ENCODE measurements at places on chromosomes 16 and 17.

DNA sequence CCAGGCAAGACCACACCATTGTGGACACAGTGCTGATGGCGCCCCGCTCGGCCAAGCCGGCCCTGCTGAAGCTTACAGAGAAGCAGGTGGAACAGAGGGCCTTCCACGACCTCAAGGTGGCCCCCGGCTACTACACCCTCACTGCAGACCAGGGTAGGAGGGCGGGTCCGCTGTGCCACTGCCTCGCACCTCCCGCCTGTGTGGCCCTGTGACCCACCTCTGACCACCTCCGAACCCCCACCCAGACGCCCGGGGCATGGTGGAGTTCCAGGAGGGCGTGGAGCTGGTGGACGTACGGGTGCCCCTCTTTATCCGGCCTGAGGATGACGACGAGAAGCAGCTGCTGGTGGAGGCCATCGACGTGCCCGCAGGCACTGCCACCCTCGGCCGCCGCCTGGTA is 21.1 kb downstream of the ITGB4 start:
- DNase-seq = no peak

GRCh38 chr17:7893187-7893880 is 4.7 kb downstream of the CHD3 start:
- DNase-seq = peak; percentile 25

DNA sequence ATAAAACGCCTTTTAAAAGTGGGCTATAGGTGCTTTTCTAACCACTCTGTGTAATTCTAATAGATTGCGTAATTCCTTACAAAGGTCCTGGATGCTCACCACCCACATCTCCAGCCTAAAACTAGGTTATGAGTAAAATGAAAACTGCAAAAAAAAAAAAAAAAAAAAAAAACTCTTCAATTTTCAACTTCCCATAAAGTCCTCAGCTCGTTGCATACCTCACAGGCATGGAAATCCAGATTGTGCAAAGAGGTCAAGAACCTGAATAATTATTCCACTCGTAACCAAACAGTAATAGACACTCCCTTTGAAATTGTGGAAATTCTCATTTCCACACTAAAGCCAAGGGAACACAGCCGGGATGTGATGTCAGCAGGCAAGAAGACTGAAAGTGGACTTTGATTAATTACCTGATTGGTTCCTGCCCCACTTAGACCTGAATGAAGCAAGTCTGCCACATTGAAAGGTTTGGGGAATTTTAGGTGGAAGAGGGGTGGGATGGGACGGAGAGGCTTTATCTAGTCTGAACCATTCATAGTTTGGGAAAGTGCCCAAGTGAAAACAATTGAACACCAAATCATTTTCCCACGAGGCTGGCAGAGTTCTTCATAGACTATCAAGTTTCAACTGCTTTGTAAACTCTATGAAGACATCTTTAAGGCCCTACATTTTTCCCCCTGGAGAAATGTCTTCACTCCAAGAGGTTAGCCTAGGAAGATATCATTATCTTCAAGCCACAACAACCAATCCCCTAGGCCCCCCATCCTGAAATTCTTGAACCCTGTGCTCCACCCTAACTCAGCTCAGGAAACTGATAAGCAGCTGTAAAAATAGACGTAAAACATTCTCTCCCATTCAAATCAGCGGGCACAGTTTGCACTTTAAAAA is 49.1 kb upstream of the TANC2 start:
- no peak for DNase-seq

DNA sequence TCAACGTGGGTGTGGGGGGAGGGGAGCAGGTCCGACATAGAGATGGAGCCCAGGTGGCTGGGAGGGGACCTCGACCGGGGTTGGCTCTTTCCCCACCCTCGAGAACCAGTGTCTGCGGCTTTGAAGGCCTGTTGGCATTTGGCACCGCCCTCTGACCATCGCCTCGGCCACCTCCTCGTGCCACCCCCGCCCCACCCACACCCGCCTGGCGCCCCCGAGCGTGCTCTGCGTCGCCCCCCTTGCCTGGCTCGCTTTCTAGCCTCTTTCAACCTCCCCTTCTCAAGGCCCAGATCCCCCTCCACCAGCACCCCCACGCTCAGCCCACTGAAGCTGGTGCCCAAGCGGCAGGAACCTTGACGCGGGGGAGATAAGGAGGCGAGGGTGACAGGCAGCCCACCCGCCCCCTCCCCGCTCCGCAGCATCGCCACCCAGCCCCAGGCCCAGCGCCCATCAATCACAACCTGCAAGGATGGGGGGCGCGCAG is 619 bp downstream of the CACNB1 start:
- peak; percentile 10 for DNase-seq

GRCh38 chr16:28858421-28858820 is 5.2 kb upstream of the SH2B1 start:
- DNase-seq = no peak

GRCh38 chr17:42798011-42798382 is 507 bp downstream of the COA3 start:
- DNase-seq = no peak

DNA sequence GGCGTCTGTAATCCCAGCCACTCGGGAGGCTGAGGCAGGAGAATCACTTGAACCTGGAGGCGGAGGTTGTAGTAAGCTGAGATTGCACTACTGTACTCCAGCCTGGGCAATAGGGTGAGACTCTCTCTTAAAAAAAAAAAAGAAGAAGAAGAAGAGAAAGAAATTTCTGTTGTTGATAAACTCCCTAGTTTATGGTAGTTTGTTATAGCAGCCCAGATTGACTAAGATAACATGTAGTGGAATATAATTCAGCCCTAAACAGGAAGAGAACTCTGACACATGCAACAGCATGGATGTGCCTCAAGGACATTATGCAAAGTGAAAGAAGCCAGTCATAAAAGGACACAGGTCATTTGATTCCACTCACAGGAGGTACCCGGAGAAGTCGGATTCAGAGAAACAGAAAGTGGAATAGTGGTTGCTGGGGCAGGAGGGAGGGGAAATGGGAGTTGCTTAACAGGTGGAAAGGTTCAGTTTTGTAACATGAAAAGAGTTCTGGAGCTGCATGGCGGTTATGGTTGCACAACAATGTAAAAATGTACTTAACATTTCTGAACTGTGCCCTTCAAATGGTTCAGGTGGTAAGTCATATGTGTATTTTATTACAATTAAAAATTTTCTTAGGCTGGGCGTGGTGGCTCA is 26.0 kb upstream of the PRM1 start:
- no peak for DNase-seq

DNA sequence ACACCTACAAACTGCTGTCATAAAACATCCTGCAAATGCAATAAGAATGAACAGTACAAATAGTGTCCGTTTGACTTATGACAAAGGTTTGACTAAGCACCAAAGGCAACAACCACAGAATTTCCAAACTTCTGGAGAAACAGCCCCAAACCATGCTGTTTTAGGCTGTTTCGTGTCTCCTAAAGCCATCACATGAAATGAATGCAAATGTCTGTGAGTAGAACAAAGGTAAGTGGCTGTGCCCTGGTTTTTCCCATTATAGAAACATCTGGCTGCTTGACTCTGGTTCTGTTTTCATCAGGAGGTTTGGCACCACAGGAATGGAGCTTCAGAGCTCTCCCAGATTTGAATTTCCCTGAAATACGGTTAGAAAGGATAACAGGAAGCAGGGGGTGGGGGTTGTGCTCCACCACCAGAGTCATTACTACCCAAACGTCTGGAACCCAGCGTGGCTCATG is 4.6 kb upstream of the EMP2 start:
- DNase-seq = no peak

DNA sequence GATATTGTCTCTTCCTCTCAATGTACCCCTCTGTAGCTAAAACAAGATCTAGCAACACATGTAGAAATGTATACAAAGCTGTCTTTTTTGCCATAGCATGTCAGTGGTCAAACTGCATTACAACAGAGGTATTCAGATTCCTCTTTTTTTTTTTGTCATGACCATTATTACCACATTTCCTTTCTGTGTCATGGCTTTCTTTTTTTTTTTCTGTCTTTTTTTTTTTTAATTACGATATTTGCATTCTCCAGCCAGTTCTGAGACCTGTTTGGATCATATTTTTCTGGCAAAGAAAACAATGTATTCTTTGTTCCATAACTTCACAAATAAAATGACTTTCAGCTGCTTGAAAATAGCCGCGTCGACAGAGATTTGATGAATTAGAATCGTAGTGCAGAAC is 27.4 kb upstream of the CAPNS2 start:
- no peak for DNase-seq

GRCh38 chr17:9875441-9875840 is 29.6 kb downstream of the RCVRN start:
- DNase-seq = no peak

DNA sequence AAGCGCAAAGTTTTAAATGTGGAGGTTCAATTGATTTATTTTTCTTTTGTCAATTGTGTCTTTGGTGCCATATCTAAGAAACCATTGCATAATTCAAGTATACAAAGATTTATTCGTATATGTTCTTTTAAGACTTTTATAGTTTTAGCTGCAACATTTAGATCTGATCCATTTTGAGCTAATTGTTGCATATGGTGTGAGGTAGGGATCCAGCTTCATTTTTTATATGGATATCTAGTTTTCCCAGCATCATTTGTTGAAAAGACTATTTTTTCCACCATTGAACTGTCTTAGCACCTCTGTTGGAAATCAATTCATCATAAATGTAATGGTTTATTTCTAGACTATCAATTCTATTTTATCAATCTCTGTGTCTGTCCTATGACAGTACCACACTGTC is 2.1 kb upstream of the CCR7 start:
- DNase-seq = no peak

DNA sequence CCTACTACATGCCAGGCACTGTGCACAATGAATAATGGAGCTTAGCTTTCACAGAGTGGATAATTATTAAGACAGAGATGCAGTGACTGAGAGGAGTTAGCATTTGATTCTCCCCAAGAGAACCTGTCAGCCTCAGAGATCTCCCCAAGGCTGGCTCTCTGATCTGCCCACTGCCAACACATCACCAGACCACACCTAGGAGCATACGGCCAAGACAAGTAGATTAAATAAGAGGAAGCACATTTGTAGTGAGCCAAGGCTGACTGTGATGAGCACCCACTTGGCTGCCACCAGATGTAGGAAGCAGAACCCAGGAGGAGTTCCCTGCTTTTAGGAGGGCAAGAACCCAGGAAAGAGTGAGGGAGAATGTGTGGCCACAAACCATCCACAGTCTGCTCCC is 130.1 kb downstream of the SPACA3 start:
- DNase-seq = no peak

- DNase-seq = peak; percentile 65
Observed at GRCh38 chr16:78993346-78993745, 607.2 kb downstream of the MAF start.

GRCh38 chr16:22816475-22816874 is 2.5 kb downstream of the HS3ST2 start:
- no peak for DNase-seq

DNA sequence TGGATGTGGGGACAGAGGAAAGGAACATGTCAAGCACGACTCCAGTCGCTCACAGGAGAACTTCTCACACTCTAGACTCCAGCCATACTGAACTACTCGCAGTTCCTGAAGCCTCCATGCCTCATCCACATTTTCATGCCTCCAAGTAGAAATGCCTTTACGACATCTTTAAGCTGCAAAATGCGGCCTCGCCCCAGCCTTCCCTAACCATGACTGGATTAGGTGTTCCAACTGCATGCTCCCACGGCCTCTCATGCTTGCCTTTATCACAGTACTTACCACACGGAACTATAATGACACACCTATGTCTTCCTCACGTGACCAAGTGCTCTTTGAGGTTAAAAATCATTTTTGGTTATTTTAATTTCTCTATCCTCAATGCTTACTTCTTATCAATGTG is 23.9 kb downstream of the SMG6 start:
- DNase-seq = no peak

DNA sequence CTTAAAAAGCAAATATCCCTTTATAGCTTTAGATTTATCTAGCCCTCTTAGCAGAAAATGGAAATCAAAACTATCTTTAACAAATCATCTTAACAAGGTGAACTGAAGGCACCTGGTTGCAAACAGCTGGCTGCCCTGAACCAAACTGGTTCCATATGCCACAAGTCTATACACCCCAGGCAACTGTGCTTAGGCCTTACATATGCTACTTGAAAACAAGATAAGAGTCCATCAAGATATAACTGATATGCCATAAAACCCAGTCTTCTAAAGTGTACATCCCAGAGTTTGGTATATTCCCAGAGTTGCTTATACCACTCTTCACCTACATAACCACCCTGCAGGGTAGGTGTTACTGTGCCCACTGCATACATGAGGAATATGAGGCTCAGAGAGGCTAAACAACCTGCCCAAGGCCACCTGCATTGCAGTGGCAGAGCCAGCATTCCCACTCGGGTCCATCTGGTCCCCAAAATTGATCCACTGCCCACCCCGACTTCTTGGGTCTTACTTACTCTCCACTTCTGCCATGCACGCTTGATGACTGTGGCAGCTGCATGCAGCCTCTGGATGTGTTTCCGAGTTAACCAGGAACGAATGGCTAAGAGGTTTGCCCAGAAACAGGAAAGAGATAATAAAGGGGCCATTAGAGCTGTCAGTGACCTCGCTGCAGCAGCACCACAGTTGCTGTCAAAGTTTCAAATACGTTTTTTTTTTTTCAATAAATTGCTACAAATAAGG is 12.2 kb downstream of the ZNHIT3 start:
- no peak for DNase-seq

GRCh38 chr17:40480501-40481003 is 20.9 kb downstream of the TNS4 start:
- no peak for DNase-seq

DNA sequence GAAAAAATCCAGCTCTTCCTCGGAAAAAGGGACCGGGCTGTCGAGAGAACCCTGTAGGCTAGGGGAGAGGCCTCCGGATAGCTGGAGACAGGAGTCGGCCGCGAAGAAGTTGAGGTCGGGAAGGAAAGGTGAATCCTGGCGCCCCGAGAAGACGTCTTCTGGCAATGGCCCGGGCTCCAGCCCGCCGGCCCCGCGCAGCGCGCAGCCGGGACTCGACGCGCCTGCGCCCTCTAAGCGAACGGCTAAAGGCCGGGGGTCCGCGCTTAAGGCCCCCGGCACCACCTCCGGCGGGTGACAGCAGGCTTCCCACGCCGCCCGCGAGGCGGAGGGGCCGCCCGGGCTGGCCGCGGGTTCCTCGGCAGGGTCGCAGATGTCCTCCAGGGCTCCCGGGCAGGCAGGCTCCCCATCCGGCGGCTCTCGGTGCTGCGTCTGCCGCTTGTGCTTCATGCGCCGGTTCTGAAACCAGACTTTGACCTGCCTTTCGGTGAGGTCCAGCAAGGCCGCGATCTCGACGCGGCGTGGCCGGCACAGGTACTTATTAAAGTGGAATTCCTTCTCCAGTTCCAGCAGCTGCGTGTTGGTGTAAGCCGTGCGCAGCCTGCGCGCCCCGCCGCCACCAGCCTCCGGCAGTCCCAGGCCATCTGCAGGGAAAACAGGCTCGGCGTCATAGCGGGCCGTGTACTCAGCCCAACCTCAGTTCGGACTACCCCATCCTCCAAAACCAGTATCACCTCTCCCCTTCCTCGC is 1.6 kb downstream of the HOXB2 start:
- no peak for DNase-seq
